Panc1 (cell line): ENCODE measurements at places on chromosomes 6 and 20.

DNA sequence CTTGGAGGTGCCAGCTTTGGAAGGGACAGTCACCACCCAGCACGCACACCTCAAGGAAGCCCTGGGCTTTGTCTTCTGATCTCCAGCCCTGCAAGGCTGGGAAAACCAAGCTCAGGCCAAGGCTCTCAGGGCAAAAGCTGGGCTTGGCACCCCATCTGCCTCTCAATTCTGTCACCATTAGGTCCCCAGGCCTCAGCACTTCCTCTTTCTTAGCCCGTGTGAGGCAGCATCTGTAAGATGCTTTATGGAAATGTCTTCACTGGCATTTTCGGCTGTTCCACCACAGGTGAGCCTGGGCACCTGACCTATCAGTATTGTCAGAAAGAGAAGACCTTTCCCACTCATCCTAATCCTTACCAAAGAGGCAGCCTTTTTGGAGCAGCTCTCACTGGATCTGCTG is 24.6 kb downstream of the GMEB2 start:
- DNase-seq, result no peak

DNA sequence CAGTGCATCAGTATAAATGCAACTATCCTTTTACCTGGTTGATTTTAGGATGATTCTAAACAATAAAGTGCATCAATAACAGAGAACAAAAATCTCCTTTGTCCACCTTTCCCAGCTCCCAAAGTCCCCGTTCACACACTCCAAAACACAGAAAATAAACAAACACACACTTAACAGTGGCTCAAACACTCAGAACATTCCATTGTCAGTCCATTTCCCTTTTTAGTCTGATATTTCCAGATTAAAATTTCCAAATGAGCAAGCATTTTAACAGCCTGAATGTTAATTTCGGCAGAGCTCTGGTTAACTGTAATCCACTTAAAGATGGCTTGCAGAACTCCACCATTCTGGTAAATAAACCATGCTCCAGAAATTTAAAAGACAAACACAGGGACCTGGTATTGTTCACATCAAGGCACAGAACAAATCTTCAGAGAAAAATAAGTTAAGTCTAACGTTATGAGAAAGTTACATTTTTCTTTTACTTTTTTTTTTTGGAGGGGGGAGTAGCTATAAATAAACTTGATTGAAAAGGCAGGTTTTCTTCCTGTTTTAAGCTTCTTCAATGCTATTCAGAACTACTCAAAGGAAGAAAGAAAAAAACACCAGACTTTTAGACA is 100.8 kb downstream of the DST start:
- DNase-seq, result no peak

- no peak for DNase-seq
These were observed 18.0 kb downstream of the CYP24A1 start for GRCh38 chr20:54155736-54156317.

GRCh38 chr6:20569000-20569610 is 34.8 kb downstream of the CDKAL1 start:
- DNase-seq, result no peak

DNA sequence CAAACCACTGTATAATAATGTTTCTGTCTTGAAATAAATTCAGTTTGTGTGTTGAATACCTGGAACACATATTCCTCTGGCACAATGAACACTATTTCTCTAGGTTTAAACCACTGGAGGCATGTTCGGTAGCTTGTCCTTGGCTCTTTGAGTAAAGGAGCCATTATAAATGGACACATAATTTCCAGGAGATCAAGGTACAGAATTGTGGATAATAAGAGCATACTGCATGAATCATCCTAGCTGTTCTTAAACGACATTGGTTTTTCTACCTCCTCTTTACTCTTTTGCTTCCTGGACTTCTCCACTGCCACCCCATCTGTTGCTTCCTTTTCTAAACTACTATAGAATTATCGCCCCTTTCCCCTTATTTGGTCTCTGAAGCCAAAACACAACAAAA is 1.2 kb downstream of the CENPW start:
- no peak for DNase-seq

DNA sequence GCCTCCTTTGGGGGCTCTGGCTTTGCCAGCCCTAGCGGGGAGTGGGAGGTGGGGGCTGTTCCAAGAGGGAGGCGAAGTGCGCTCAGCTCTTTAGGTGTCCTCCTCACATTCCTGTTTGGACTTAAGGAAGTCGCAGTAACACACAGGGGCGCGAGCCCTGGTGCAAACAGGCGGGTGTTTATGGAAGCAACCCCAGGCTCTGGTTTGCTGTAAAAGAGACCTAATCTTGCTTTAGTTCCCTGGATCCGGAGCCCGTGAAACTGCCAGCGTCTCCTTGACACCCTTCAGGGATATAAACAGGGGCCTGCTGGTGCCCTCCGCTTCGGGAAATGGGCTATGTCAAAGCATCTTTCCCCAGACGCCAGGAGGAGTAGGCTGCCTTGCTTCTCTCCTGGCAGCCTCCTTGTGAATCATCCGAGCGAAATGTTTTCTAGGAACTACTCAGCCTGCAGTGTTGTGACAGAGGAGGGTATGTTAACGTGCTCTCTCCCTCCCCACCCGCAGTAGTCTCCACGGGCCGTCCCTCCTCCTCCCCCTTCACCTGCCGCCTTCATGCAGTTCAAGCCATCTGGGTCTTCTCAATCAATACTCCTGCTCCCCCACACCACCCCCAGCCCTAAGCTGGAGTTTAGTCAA is 168.0 kb upstream of the LRFN2 start:
- no peak for DNase-seq

DNA sequence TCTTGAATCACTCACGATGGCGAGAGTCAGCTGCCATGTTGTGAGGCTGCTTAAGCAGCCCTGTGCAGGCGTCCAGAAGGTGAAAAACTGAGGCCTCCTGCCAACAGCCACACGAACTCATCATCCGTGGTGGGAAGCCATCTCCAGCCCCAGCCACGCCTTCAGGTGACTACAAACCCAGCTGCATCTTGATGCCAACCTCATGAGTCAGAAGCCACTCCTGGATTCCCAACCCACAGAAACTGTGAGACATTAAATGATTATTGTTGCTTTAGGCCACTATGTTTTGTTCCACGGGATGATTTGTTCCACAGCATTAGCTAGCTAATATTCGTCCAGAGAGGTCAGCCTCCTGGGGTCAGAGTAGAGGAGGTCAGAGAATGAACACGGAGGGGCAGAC is 80.5 kb downstream of the SNX5 start:
- no peak for DNase-seq

- DNase-seq, result no peak
These were observed 3.2 kb downstream of the GRIK2 start for GRCh38 chr6:101396548-101397173.

DNA sequence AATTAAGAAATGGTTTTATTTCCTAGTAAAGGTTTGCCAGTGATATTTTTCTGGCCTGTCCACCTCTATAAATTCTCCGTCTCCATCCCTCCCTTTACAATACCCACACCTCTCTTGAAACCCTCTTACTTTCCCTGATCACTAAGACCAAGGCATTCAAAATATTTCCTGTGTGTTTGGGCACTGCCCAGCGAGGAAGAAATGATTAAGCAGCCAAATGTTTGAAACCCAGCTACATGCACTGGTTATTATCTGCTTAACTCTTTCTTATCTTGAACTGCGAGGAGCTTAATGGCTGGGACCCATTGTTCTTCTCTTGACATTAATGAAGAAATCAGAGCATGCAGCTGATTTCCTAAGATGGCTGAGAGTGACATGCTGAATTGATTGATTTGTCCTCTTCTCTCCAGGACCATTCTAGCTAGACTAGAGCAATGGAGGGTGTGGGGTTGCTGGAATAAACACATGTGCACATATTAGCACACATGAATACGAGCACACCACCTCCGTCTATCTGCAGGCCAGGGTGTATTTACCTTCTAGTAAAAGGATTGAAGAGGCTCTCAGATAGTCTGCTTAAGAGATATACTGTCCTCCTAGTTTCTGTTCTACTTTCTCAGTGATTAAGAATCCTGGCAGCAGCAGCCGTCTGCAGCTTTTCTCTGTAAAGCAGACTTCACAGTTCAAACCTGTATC is 46.1 kb upstream of the PRDM1 start:
- no peak for DNase-seq

GRCh38 chr6:139446138-139446715 is 71.8 kb upstream of the CITED2 start:
- DNase-seq, result no peak

GRCh38 chr6:25485821-25486534 is 166.0 kb upstream of the SCGN start:
- DNase-seq, result no peak

DNA sequence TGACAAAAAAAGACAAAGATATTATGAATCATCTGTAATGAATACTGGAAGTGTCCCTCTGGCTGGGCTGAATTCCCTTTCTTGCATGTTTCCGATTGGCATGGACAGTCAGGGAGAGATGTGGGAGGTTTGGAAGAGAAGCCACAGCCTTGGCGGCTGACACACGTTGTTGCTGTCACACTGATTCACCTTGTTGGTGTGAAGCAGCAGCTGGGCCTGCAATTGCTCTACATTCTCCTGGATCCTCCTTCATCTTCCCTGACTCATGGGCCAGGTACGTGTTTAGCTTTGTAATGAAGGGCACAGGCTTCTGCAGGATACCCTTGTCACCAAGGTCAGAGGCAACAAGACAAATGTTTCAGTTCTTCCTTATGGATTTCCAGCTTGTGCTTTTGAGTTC is 13.4 kb upstream of the SMIM8 start:
- no peak for DNase-seq

GRCh38 chr6:9409126-9409525 is 973.8 kb upstream of the SLC35B3 start:
- no peak for DNase-seq

DNA sequence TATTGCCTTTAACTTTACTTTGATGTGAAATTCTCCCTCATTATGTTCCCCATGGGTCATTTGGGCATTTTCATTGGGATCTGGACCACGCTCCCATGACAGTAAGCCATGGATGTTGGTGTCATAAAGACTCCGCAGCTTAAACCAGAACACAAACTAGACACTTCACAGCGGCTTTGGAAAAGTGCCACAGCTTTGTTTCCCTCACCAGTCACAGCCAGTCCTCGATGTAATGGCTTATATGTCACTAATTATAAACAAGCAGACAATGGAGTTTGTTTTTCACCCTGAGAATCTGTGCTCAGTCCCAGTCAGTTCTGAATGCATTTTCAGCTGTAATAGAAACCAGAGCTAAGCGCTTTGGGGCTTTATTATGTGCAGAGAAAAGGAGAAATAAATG is 23.2 kb upstream of the DAAM2 start:
- DNase-seq, result no peak

GRCh38 chr6:41042226-41043055 is at the start of gene TSPO2:
Gene TSPO2, plus strand, starts transcription at chr6:41042467. Its CDS starts 519 bp downstream, at chr6:41042986.
- DNase-seq, result no peak

GRCh38 chr6:116316772-116317467 is 37.2 kb upstream of the TSPYL1 start:
- DNase-seq, result no peak

- no peak for DNase-seq
These were observed 317.5 kb downstream of the HIVEP2 start for GRCh38 chr6:142627474-142627873.

- DNase-seq, result no peak
These were observed 17.8 kb downstream of the PTPRT start for GRCh38 chr20:43171930-43172329.

DNA sequence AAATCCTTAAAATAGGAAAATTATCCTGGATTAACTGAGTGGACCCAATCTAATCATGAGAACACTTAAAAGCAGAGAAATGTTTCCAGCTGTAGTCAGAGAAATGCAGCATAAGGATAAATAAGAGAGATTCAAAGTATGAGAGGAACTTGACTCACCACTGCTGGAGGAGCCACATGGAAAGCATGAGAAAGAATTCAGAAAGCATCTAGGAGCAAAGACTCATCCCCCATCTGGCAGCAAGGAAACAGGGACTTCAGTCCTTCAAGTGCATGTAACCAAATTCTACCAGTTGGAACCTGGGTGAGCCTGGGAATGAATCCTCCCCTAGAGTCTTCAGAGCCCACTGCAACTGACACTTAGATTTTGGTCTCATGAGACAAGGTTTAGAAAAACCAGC is 33.7 kb downstream of the RNF146 start:
- DNase-seq, result peak; percentile 20

DNA sequence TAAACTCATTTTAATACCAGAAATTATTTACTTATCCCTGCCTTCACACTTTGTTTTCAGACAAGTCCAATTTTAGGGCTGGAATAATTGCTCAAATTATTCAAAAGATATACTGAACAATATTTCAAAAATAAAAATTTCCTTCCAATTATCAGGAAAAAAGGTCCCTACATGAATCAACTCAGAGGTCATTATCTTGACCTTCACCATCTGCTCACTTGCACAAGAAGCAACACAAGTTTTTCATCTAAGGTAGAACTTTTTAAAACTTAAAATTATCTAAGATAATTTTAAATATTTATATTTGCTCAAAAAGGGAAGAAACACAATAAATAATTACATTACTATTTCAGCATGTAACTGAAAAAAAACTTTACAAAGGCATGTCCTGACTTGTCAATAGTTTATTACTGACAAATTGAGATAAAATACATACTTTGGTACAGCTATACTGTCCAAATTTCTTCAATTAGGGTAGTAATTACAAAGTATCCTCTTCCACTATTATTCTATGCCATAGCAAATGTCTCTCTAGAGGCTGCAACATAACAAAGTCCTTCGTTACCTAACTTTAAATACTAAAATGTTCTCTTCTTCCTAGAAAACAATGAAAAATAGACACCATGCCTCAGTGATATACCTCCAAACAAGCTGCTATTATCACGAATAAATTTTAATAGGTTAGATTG is 2.4 kb downstream of the CEP85L start:
- DNase-seq, result no peak

DNA sequence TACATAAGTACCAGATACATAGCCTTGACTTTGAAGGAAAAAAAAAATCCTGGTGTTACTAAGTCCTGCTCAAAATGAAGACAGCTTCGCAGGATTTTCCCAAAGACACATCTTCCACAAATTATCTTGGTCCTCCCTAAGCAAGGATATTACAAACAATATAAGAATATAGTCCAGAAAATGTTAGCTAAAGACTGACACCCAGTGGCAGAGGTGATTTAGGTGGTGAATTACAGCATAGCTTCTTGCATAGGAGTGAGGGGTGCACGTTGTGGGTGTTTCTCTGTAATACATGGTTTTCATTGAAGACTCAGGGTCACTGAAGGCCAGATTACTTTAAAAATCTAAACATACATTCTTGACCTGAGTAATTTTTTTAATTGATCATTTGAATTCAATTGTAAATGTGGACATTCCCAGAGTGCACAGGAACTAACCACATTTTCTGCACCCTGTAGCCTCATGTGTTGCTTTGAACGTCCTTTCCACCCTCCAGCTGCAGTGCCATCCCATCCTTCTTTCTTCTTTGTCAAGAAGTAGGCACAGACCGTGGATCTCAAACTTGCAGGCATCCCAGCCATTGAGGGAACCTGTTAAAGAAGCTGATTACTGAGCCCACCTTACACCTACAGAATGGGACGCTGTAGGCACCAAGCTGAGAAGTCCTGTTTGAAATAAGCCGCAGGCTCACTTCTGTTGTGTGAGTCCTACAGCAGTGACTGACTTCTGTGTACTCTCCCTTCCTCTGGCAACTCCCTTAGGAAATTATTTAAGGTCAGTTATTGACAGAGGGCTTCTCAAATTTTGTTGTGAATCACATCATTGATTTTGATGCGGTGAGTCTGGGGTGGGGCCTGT is 102.6 kb downstream of the PERP start:
- no peak for DNase-seq

GRCh38 chr20:57388953-57389694 is 2.1 kb upstream of the RBM38 start:
- DNase-seq, result no peak

GRCh38 chr6:43095939-43096338 is 19.8 kb downstream of the PTK7 start:
- no peak for DNase-seq

GRCh38 chr6:143451531-143451930 is 926 bp downstream of the PEX3 start:
- DNase-seq, result no peak

GRCh38 chr6:150273457-150274309 is 95.1 kb upstream of the IYD start:
- no peak for DNase-seq
